ENCODE measurements at places on chromosomes 3 and 15.

GRCh38 chr3:181753391-181753790 is 41.7 kb downstream of the SOX2 start:
- DNase-seq: no peak

DNA sequence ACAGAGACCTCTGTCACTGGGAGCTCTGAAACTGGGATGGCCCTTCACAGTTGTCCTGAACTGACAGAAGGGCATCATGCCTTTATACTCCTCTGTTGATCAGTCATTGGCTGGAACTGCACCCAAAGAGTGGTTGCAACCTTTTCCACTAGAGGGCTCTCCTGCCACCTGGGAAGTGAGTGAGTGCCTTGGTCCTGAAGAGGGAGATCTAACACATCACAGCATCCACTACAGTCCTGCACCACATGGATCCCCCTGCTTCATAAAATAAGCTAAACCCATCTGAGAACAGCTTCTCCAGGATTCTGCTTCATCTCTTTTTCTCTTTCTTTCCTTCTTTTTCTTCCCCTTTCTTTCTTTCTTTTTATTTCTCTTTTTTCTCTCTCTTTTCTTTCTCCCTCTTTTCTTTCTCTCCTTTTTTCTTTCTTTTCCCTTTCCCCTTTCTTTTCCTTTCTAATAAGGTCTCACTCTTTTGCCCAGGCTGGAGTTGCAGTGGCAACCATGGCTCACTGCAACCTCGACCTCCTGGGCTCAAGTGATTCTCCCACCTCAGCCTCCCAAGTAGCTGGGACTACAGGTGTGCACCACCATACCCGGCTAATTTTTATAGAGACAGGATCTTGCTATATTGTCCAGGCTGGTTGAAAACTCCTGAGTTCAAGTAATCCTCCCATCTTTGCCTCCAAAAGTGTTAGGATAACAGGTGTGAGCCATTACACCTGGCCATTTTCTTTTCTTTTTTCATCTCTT is 42.8 kb upstream of the RAF1 start:
- DNase-seq: peak; percentile 86

DNA sequence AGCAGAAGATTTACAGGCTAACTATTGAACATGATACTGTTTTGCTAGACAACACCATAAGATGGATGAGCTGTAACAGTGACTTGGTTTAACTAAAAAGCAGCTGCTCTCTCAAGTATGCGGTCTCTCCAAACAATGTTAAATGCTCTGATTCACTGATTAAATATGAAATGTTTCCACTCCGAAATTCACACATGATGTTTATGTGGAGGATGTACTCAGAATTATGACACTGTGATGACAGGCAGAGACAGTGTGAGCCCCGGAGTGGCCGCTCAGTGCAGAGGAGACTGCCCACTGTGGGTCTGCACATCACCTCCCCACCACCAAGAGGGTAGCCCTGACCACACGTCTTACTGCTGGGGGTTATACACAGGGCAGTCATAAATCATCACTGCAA is 83.9 kb upstream of the MEX3B start:
- DNase-seq: no peak

DNA sequence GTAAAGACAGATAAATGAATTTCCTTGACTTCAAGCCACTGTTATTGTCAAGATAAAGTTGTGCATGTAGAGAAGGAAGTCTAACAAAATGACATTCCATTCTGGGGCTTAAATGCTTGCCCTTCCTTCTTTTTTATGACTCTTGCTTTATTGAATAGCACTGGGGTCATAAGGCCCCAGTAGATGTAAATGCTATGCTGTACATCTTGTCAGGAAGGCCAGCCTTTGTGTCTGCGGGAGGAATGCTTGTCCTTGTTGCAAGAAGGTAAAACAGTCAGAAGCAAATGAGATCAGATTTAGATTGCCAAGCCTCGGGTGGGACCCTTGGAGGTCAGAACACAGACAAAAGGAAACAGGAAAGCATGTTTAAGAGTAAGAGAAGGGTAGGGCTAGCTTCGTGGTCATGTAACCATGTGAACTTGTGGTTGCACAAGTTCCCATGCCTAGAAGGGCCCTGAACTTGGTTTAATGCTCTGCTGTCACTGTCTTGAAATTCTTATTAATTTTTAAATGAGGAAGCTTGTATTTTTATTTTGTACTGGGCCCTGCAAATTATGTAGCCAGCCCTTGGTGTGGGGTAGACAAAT is 81.5 kb downstream of the PPM1L start:
- DNase-seq: peak; percentile 8

DNA sequence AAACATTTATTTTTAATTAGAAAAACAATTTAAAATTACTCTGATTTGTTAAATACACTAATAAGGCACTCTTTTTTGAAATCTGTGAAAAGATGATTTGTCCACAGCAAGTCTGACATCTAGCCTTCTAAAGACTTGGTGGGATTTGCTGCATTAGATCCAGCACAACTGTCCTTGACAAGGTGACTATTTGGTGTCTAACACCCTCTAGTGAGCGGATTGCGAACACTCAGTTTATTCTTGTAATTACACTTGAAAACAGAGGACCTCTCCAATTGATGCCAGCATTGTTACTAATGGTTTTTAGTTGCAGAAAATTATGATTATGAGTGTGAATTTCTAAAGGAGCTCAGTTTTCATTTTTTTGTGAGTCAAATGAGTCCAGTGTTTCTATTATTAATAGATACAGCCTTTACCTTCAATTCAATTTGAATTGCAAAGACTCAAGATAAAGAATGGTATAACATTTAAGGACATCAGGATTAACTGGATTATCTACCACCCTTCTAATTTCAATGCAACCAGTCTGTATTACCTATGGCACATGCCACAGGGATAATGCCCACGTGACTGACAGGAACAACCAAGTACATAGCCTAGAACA is 29.7 kb upstream of the STRIT1 start:
- peak; percentile 60 for DNase-seq

- DNase-seq: no peak
Measured at GRCh38 chr15:68599560-68600071, 20.8 kb downstream of the CORO2B start.

- no peak for DNase-seq
Measured at GRCh38 chr15:49964061-49964460, 155.0 kb downstream of the ATP8B4 start.

Measured in suppressor macrophage treated with lipopolysaccharide for 1 hour (primary cell).